ENCODE measurements at places on chromosomes 4 and X.

GRCh38 chrX:153336988-153337387, 3.0 kb downstream of the ZNF275 start:
- DNase-seq: no peak

DNA sequence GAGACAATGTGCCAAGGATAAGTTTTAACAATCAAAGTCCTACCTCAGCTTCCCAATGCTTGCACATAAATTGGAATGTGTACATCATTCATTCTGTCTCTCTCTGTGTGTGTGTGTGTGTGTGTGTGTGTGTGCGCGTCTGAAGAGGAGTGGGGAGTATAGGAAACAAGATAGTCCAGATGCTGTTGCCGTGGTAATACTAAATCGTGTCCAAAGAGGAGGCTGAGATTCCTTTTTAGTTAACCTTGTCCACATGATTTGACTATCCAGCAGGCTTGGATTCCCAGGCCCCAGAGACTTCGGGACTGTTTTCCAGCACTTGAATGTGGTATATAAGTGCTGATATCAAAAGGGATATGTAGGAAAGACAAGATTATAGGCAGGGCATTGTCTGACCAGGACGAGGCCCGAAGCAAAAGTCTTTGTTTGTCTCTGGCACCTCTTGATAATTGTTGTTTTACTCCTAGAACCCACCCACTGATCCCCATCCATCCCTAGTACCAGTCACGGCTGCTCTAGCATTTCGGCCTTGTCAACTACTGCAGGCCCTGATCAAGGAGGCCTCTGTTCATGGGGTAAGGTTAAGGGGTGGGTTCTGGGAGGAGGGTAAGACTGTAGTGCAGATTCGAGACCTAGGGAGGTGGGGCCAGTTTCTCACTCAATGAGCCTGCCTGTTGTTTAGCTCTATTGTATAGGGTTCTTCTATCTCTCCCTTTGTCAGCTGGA, 3.9 kb downstream of the PLP1 start:
- DNase-seq: no peak

DNA sequence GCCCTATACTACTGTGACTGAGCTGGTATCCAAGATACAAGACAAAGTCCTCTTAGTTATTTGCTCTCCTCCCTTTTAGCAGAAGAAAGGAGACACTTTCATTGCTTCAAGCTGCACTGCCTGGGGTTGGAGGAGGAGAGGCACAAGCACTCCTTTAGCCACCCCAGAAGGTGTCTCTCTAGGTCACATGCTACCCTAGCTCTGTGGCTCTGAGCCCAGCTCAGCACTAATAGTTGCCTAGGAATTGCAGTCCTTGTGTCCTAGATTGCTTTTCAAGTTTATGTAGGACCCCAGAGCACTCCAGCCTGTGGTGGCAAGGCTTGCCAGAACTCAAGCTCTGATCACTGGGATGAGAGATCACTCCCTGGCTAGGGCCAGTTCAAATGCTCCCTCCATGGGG, 24.4 kb upstream of the LHFPL1 start:
- DNase-seq: no peak

GRCh38 chrX:12971282-12972003, 3.5 kb upstream of the TMSB4X start:
- DNase-seq: no peak

DNA sequence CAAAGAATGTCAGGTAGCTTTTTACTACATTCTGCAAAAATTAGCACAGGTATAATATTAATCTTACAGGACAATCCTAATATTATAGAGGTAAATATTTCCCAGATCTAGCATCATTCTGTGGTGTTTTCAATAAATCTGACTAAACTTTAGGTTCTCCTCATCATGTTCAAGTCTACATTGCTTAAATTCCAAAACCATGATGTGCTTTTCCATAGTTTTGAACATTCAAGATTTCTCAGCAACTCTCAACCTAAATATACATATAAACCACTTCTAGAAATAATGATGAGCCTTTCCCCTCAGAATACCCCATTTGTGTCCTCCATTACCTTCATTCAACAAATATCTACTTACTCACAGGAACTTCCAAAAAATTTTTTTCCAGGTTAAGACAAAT, 23.1 kb downstream of the EIF4E start:
- no peak for DNase-seq

- DNase-seq: no peak
These were observed 175.6 kb upstream of the RBPJ start for GRCh38 chr4:26145212-26145611.

GRCh38 chrX:36867143-36867542, 141.0 kb upstream of the FAM47C start:
- DNase-seq: no peak

DNA sequence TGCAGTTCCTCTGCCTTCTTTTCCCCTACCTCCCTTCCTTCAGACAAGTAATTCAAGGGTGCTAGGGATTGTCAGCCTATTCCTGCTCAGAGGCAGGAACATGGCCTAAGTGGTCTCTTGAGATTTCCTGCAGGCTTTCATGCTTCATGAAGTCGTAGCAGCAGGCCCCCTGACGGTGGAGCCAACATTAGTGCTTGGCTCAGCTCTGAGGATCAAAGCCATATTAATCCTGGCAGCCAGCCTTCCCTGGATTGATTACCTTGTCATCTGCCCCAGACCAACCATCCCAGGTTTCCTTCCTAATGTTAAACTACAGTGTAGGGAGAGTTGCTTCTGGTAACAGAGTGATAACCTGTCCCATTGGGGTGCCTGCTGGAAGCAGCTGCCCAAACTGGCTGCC, 84.1 kb downstream of the SLC16A2 start:
- no peak for DNase-seq
